ENCODE measurements at places on chromosomes 2 and 18.

GRCh38 chr18:73047688-73048087 is 179.9 kb upstream of the NETO1 start:
- DNase-seq, result peak; percentile 5

- DNase-seq, result no peak
Observed at GRCh38 chr2:209560911-209561310, 137.1 kb downstream of the MAP2 start.

DNA sequence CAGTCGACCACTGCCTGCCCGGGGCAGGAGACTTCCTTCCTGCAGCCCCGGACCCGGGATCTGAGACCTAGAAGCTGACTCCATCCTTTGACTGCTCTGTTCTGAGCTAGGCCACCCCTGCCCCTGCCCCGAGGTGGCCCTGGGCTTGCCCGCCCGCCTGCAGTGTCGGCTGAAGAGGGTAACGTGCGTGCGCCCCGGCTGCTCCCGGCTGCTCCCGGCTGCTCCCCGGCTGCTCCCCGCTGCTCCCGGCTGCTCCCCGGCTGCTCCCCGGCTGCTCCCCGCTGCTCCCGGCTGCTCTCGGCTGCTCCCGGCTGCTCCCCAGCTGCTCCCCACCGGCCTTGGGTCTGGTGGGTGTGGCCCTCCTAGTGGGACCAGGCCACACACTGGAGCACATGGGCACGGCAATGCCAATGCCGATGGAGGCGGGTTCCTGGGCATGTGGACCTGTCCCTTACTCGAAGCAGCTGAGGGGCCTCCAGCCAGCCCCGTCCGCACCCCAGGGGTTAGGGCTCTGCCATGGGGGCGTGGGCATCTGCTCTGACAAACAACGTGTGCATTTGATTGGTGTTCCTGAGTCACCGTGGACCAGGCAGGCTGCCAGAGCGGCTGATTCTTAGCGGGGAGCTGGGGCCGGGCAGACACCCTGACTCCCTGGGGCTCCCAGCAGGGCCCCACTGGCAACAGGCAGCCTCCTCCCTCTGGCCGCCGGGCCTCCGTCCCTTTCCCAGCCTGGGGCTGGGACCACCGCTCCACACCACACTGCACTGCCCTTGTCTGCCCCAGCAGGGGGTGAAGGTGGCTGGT is 2.0 kb upstream of the GAL3ST2 start:
- DNase-seq, result no peak

DNA sequence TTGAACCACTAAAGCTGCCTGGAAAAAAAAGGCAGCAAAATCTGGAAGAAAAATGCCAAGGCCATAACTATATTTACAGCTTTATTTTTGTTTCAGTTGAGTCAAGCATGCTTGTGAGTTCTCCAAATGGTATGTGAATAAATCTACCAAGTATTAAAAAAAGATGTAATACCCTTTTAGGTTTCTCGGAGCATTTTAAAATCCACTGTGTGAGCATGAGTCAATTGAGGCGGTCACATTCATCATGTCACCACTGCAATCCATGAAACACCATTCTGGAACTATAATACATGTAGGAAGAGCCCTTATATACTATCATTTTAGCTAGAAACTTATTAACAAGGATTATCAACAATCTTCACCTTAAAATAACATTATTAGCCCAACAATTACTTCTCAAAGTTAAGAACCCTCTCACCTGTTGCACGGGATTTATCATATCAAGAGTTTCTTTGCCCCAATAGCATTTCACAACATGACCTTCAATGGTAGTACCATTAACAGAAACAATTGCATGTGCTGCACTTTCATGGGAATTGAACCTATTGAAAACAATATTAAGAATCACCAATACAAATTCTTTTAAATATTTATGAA is 24.2 kb upstream of the C2orf42 start:
- no peak for DNase-seq

- no peak for DNase-seq
Observed at GRCh38 chr2:128449226-128450061, 130.8 kb upstream of the HS6ST1 start.

GRCh38 chr2:240733803-240734495 is 42.3 kb downstream of the AQP12A start:
- DNase-seq, result peak; percentile 60

DNA sequence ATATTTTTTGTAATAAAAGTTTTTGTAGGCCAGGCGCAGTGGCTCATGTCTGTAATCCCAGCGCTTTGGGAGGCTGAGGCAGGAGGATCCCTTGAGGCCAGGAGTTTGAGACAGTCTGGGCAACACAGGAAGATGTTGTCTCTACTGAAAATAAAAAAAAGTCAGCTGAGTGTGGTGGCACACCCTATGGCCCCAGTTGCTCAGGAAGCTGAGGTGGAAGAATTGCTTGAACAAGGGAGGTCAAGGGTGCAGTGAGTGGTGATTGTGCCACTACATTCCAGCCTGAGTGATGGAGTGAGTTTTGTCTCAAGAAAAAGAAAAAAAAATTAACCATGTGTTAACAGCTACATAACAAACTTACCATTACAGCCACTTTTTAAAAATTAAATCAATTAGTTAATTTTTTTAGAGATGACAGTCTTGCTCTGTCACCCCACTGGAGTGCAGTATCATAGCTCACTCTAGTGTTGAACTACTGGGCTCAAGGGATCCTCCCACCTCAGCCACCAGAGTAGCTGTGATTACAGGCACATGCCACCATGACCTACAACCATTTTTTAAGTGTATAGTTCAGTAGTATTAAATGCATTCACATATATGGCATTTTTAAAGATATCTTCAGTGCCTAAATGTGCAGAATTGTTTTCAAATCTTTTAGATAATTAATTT is 67.2 kb upstream of the ACYP2 start:
- peak; percentile 11 for DNase-seq

- no peak for DNase-seq
Observed at GRCh38 chr2:8134473-8134932, 547.4 kb upstream of the ID2 start.

GRCh38 chr2:234806818-234807217 is 145.0 kb upstream of the SH3BP4 start:
- DNase-seq, result no peak
